ENCODE measurements at places on chromosomes 2 and 18.

GRCh38 chr2:231222318-231223000 lies 24.0 kb downstream of the ARMC9 start:
- no peak for DNase-seq

DNA sequence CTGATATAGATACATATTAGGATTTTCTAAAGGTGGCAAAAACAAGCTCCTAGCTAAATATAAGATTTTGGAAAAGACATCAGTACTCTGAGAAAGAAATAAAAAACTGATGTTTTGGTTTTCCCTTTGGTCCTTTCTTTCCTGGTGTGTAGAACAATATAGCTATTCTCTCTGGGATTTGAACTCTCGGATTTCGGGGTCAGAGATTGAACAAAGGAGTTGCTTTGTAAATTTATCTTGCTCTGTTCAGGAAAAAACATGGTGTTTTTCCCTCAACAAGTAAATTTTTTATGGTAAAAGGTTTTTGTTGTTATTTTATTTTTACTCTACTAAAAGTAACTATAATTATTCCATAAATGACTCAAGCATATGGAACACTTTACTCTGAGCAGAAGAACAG lies 889.3 kb downstream of the ERBB4 start:
- DNase-seq: no peak

- no peak for DNase-seq
These were observed 195.6 kb upstream of the COPS8 start for GRCh38 chr2:236889791-236890704.

- no peak for DNase-seq
These were observed 247.0 kb downstream of the ICOS start for GRCh38 chr2:204183608-204184007.

Data from NCI-H2081 treated with DMSO at 0.1 percent for 48 hours (cell line).